ENCODE measurements at places on chromosomes 2 and 18.

DNA sequence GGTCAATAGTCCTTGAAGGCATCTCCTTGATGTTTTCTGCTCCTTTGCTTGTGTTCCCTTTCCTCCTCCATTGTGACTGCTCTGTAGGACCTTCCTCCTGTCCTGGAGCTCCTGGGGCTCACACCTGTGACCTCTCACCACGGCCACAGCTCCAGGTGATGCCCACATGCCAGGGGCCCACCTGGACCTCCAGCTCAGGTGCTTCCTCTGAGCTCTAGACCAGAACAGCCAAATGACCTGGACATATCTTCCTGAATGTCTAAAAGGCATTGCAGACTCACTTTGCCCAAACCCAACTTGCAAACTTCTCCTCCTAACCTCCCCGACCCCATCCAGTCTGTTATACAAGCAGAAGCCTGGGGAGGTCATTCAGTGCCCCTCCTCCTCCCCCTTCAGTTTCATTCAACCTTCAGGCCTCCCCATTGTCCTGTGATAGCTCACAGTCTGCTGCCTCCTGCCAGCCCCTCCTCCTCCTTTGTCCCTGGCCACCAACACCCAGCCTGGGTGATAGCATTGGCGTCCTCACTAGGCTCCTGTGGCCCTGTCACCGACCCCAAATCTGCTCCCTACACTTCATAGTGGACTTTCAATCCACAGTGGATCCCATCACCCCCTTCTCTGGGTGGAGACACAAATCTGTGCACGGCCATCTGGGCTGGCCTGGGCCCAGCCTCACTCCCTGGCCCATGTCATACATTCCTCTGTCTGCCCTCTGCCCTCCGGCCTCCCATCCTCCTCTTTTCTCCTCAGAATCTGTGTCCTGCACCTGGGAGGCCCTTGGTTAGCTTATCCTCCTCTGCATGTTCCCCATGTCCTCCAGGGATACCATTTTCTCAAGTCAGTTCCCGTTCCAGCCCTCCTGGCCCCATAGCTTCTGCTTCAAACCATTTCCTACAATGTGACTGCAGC lies 310.4 kb upstream of the HDAC4 start:
- DNase-seq = no peak

- no peak for DNase-seq
Measured at GRCh38 chr18:36829362-36830157, 633 bp downstream of the KIAA1328 start.

DNA sequence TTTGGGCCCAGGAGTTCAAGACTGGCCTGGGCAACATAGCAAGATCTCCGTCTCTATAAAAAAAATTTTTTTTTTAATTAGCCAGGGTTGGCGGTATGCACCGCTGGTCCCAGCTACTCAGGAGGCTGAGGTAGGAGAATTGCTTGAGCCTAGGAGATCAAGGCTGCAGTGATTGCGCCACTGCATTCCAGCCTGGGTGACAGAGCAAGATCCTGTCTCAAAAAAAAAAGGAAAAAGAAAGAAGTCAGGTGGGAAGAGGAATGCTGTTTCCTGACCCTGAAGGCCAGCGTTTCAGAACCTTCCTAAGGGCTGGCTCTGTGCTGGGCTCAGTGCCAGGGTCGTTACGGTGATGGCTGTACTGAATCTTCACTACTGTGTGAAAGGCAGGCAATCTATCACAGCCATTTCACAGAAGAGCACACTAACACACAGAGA lies 35.0 kb upstream of the AGAP1 start:
- DNase-seq = no peak

- no peak for DNase-seq
Measured at GRCh38 chr2:74119339-74119738, 28.4 kb downstream of the BOLA3 start.

DNA sequence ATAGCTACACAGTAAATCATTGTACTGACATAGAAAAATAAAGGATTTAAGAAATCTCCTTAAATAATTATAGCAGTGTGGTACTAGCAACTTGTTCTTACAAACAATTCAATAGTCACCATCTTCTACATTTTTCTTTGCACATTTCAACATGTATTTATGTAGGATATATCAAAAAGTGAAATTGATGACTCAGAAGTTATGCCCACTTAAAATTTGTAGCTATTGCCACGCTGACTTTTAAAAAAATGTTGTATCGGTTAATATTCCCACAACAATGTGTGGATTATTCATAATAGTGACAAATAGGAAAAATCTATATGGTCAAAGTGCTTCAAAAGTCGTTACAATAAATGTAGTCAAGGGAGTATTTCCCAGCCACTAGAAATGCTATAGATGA lies 6.7 kb downstream of the TGFA start:
- DNase-seq = no peak

GRCh38 chr2:205734436-205735037 lies 52.2 kb downstream of the NRP2 start:
- DNase-seq = no peak
